AML-193 (cell line): ENCODE measurements at places on chromosomes 7 and 10.

- DNase-seq: peak; percentile 21
These were observed 3.1 kb downstream of the PALS2 start for GRCh38 chr7:24576171-24577025.

DNA sequence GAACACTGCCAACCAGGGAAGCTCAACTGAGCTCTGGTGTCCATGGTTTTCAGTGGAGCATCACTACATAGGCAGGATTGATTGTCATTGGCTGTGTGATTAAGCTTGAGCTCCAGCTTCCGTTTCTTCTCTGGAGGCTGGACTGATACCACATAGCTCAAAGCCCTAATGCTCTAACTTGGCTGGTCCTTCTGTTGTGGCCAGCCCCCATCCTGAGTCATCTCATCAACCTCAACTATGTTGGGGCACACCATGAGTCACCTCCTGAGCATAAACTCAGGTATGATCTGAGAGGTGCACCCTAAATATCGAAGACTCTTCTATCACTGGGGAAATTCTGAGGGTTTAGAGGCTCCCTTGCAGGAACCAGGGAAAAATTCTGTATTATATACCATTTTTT is 114.5 kb upstream of the INHBA start:
- no peak for DNase-seq

DNA sequence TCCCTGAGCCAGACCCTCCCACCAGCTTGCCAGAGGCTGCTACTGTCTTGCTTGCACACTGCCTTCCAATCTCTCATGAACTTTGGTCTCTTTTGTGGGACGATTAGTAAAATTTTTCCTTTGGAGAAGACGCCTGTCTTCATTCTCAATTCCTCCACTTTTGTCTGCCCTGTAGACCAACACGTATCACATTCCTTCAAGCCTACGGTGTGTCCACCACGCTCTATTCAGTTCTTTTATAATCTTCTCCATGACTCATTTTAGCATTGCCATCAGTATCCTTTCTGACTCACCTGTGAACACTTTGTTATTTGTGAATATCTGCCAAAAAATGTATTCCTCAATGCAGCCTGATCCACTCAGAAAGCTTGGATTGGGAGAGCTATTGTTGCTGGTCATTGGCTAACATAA is 1.4 kb downstream of the GIMAP5 start:
- DNase-seq: no peak

GRCh38 chr7:117186218-117187010 is 136.4 kb downstream of the WNT2 start:
- DNase-seq: no peak

DNA sequence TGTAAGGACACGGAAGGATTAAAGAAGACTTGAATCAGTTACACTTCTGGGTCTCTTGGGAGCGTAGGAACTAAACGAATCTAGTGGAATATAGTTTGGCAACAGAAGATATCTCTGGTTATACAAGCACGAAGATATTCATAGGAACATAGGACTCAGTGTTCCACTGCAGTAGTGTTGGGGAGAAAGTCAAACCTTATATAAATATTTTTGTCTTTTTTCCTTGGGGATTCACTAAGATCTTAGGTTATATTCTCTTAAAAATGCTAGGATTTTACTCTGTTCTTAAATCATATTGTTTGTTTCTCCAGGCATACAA is 21.4 kb downstream of the PRKAR2B start:
- DNase-seq: no peak

DNA sequence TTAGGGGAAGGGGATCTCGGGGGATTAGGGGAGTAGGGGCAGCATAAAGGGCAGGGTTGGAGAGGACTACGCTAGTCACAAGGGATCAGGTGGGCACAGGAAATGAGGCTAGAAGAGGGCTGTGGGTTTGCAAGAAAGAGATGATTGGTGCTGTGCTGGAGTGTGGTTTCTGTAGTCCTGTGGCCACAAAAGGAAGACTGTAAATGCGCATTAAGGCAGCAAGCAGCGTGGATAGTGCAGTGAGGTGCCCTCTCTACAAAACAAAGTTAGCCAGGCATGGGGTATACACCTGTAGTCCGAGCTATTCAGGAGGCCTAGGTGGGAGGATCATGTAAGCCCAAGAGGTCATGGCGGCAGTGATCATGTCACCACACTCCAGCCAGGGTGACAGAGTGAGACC is 212.1 kb downstream of the MLLT10 start:
- no peak for DNase-seq

- DNase-seq: no peak
These were observed 1.9 kb downstream of the MAGI2 start for GRCh38 chr7:79451580-79451979.

GRCh38 chr10:102775935-102776669 is 32.4 kb downstream of the WBP1L start:
- DNase-seq: no peak

DNA sequence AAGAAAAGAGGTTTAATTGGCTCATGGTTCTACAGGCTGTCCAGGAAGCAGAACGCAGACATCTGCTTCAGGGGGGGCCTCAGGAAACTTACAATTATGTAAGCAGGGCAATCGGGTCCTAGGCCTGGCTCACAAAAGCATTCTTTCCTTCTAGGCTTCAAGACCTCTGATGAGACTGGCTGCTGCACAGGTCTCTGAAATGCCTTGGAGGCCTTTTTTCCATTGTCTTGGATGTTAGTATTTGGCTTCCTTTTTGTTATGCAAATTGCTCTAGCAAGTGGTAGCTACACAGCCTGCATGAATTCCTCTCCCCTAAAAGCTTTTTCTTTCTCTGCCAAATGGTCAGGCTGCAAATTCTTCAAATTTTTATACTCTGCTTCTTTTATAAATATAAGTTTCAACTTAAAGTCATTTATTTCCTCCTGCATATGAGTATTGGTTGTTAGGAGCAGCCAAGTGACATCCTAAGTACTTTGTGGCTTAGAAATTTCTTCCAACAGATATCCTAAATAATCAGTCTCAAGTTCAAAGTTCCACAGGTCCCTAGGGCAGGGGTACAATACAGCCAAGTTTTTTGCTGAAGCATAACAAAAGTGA is 83.1 kb upstream of the SEMA3A start:
- DNase-seq: no peak

GRCh38 chr10:87105446-87106124 is 10.6 kb downstream of the SHLD2 start:
- DNase-seq: no peak

- no peak for DNase-seq
These were observed 261.7 kb downstream of the GPAM start for GRCh38 chr10:111921821-111922220.

DNA sequence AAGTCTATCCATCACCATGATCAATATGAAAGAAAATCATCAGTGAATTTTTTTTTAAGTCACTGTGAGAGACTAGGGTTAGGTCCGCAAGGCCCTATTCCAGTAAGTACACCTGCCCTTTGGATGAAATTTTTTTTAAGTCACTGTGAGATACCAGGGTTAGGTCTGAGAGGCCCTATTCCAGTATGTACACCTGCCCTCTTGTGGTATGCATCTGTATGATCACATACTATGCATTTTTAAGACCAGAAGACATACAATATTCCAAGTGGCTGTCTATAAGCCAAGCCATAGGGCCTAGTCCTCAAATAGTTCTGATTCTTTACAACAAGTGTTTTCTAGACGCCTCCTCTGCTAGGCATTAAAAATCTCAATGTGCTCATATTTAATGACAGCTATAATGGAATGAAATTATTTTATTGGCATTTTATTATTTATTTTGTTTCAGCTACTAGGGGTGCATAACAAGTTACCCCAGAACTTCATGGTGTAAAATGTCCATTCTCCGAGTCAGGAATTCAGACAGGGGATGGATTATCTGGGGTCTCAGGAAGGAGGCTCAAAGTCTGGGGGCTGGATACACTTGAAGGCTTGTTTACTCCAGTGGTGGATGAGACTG is 53.1 kb downstream of the TEX36 start:
- DNase-seq: peak; percentile 25

DNA sequence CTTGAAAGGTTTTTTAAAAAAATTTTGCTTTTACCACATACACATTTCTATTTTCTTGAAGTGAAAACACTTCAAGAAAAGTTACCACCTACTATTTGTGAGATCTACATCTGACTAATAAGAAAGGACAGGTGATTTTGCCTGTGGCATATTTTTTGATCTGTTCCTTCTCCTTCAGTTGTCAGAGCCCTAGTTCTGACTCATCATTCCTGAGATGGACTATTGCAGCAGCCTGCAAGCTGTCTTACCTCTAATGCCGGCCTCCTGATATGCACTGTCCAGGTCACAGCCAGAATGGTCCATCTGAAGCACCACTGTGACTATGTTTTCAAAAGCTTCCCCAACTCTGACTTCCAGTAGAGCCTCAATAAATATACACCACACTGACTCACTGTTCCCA is 28.2 kb upstream of the ANK3 start:
- DNase-seq: no peak

DNA sequence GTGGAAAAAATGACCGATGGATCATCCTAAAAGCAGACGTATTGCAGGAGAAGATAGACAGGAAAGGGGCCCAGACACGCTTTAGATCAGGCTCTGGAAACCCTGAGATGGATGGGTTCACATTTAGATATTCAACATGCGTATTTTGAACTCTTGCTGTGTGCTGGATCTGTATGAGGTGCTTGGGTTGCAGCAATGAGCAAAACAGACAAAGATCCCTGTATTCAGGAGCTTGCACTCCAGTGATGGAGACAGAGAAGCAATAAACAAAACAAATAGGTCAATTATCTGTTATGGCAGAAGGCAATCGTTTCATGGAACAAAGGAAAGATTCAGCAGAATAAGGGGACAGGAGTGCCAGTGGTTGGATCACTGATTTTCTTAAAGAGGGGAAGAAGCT is 201.9 kb upstream of the AGK start:
- no peak for DNase-seq

DNA sequence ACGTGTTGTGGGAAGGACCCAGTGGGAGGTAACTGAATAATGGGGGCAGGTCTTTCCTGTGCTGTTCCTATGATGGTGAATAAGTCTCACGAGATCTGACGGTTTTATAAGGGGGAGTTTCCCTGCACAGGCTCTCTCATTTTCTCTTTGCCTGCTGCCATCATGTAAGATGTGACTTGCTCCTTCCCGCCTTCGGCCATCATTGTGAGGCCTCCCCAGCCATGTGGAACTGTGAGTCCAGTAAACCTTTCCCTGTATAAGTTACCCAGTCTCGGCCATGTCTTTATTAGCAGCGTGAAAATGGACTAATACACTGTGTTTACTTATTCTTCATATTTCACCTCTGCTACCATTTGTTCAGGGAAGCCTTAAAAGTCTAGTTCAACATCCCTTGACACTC is 2.2 kb upstream of the DNAAF5 start:
- no peak for DNase-seq

- DNase-seq: no peak
These were observed 197.8 kb upstream of the TCF7L2 start for GRCh38 chr10:112752288-112752687.
